Left lung (tissue), 14 donors: ENCODE measurements at places on chromosomes 2 and 18. TPM values are rescaled to one million over a fixed set of nuclear protein-coding genes. Genes with fewer than 3 reads are reported as not detected.

The CDH20 gene
- total RNA-seq: not detected

The KLHL30 gene
- 1.0 TPM for total RNA-seq

The MAPRE2 gene
- 37.5 TPM for total RNA-seq

The SPEG gene
- total RNA-seq: 7.3 TPM

The C1GALT1C1L gene
- 0.39 TPM for total RNA-seq

The RNF125 gene
- 4.3 TPM for total RNA-seq

The MRO gene
- 0.86 TPM for total RNA-seq

The GAD1 gene
- total RNA-seq: not detected

The VWA3B gene
- not detected for total RNA-seq

The ANKRD29 gene
- total RNA-seq: 23.1 TPM

The ACSL3 gene
- 102 TPM for total RNA-seq

The CROCC2 gene
- 0.32 TPM for total RNA-seq

The APCDD1 gene
- 27.6 TPM for total RNA-seq

The LYPD6B gene
- 0.79 TPM for total RNA-seq
